ENCODE measurements at places on chromosomes 11 and 22.

GRCh38 chr11:18536209-18536608 lies 9.5 kb upstream of the TSG101 start:
- no peak for DNase-seq

DNA sequence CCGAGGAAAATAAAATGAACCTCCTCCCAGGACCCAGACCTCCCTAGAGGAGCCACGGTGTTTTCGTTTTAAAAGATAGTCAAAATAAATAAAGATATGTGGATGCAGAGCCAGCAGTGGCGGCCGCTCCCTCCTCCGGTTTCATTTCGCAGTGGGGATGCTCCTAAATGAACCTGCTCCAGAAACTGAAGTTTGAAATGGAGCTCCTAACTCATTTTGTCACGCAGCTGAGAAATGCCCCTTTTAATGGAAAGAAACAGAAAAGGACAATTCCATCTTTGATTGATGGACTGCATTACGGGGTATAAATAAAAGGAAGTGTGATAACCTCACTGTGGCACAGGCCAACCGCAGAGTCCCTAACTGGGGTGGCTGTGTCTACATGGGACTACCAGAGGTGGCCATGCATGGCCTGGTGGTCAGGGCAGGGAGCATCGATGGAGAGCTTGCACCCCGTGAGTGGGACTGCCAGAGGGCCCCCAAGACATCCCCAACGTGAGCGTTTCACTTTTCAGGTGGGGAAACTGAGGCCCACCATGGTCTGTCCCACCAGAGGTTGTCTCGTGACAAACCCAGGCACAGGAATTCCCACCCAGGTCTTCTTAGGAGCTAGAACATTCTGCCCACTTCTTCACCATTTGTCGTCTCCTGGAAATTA lies 426.6 kb downstream of the BRD1 start:
- DNase-seq: no peak

DNA sequence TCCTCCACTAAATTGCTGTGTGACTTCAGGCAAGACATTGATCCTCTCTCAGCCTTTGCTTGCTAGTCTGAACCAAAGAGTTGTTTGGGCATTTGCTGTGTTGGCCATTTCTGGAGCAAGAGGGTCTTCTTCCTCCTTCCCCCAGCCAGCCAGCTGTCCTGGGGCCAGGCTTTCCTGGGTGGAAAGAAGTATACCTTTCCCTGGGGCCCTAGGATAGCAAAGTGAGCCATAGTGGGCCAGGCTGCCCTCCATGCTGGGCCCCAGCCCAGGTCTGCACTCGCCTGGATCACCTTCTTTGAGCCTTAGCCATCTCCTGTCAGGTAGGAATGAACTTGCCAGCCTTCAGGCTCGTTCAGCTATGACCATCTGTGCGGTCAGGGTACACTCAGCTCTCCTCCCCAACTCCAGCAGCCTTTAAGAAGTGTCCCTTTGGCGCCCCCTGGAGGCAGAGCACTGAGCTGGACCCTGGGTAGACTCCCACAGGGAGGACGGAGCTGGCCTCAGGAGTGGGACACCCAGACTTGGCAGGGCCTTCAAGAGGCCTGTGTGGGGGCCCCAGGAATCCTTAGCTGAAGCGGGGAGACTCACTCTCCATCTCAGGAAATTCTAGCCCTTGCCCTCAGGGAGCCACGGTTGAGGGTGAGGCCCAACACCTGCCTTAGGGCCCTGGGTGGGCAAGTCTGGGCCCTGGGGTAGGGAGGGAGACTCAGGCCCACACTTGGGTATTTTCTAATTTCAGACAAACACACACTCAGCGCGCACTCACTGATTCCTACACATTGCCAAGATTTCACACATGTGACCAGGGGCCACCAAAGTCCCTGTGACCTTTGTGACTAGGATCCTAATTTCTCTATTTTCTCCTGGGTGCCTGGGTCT lies 35.6 kb upstream of the TPBGL start:
- peak; percentile 62 for DNase-seq

GRCh38 chr11:64224151-64224890 lies 1.7 kb downstream of the TRPT1 start:
- no peak for DNase-seq

GRCh38 chr22:19849835-19850762 lies 4.6 kb downstream of the GNB1L start:
- no peak for DNase-seq

- DNase-seq: no peak
These were observed 4.5 kb upstream of the TPBGL start for GRCh38 chr11:75236062-75236461.

- DNase-seq: no peak
These were observed 941.3 kb downstream of the OPCML start for GRCh38 chr11:132590986-132591385.

- no peak for DNase-seq
These were observed 115.4 kb upstream of the NAV2 start for GRCh38 chr11:19597206-19597605.

Data from NCI-H1694 (cell line).